NCI-H524 (cell line): ENCODE measurements at places on chromosomes 11 and 22.

- no peak for DNase-seq
Observed at GRCh38 chr11:20026629-20027555, 133.4 kb downstream of the DBX1 start.

- no peak for DNase-seq
Observed at GRCh38 chr11:17631702-17632365, 84.8 kb downstream of the OTOG start.

GRCh38 chr11:71322192-71322735 lies 69.9 kb upstream of the SHANK2 start:
- no peak for DNase-seq

DNA sequence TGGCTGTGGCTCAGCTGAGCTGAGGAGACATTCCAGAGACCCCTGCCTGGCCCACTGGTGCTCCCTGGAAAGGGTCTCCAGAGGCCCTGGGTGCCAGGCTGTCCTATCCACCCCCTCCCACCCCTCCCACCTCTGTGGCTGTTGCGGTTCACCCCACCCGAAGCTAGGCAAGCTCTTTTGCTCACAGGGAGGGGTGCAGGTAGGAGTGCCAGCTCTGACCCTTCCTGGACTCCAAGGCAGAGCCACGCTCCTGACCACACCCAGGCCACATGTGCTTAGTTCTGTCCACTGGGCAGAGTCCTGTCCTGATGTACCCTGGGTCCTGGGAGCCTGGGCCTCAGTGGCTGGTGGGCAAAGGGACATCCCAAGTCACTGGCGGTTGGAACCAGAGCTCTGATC lies 16.4 kb downstream of the IL17REL start:
- no peak for DNase-seq

DNA sequence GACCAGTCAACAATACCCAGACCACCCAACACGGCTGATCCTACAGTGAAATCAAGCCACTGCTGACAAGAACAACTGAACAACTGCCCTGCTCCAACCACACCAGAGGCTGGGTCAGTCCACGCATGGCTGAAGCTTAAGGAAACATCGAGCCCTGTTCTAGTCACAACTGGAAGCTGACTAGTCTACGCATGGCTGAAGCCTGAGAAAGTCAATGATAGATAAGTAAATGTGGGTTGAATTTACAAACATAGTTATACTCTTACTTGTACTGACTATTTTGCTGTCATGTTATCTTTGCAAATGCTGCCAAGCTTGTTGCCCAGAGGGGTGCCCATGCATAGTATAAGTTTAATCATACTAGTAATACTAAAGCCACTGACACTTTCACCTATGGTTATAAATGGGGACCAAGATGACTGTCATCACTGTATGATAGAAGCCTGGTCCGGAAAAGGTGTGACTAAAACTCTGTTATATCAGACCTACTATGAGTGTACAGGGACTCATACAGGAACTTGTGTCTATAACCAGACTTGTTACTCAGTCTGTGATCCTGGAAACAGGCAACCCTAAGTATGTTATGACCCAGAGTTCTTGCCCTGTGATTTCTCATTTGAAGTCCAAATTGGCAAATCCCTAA lies 43.4 kb upstream of the GLYAT start:
- no peak for DNase-seq

DNA sequence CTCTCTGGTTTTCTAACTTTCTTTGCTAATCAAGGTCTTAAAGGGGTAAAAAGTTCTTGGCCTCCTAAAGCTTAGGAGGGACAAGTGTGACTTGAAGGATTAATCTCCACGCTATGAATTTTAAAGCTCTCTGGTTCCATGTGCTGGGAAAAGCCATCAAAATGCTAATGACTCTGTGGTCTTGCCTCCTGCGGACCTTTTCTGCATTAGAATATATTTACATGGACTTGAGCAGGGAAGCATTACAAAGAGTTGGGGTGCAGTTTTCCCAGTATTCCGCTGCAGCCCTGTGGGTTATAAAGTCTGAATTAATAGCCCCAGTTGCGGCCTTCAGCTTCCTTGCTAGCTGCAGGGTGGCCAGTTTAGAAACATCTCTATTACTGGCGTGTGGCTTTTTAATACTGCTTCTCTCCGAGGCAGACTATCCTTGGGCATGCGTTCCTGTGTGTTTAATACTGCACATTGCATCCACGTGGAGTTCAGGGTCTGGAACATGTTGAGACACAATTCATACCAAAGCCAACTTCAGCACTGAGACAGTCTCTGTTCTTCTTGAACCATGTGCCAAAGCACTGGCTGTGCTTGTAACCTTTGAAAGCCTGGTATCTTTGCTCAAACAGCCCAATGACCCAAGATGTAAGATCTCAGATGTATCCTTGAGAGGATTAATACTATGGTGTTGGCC lies 27.3 kb downstream of the TSPAN18 start:
- no peak for DNase-seq

DNA sequence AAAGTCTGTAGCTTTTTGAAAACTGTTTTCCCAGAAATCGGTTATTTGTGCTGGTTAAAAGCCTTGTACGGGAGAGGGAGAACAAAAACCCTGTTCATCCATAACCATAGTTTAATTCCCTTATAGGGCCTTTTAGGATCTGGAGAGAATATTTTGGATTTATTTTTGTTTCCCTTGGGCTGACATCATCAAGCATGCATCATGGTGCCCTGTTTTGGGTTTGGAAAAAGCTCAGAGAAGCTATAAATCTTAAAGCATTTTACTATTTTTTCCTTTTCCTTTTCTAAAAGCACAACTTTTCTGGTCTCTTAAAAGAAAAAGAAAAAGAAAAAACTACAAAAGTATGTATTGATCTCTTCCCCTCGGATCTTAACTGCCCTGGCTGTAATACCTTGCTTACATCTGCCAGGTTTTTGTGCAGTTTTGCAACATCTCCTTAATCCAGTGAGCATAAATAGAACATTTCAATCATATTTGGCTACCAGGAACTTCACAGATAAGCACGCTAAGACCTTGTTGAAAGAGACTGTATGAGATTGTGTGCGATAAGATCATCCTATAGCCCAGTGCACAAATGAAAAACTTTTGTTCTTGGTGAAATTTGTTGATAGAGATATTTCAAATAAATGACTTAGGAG lies 88.0 kb downstream of the ZBTB16 start:
- no peak for DNase-seq

DNA sequence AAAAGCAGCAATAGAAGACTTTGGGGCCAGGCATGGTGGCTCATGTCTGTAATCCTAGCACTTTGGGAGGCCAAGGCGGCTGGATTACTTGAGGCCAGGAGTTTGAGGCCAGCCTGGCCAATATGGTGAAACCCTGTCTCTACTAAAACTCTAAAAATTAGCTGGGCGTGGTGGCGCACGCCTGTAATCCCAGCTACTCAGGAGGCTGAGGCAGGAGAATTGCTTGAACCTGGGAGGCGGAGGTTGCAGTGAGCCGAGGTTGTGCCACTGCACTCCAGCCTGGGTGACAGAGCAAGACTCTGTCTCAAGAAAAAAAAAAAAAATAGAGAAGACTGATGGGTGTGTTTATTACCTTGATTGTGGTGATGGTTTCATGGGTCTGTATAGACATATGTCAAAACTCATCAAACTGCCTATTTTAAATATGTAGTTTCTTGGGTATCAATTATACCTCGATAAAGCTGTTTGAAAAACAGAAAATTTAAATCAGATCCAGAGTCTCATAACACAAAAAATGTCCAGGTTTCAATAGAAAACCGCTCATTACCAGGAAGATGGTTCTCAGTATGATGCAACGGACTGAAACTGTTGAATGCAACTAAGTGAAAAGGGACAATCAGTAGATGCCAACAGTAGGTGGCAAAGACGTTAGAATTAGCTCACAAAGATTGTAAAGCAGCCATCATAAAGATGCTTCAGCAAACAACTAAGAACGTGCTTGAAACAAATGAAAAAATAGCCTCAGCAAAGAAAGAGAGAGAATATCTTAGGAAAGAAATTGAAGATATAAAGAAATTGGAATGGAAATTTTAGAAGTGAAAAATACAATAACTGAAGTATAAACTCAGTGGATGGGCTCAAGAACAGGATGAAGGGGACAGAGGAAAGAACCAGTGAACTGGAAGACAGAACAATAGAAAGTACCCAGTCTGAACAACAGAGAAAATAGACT lies 33.1 kb upstream of the SEPTIN5 start:
- DNase-seq: no peak

DNA sequence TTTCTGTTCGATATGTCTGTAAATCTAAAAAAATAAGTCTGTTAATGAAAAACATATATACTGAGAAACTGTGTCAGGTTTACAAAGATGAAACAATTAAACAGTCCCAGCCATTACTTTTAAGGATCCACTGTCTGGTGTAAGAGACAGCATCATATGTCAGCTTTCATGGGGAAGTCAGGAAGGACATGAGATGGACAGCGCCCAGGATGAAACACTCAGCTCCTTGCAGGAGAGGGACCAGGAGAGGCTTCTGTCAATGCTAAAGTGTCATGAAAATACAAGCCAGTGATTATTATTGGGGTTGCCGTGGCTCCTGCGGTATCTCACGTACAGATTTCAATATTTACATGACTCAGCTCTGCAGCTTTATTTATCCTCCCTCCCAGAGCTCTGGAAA lies 1524.6 kb downstream of the TBC1D22A start:
- DNase-seq: no peak

DNA sequence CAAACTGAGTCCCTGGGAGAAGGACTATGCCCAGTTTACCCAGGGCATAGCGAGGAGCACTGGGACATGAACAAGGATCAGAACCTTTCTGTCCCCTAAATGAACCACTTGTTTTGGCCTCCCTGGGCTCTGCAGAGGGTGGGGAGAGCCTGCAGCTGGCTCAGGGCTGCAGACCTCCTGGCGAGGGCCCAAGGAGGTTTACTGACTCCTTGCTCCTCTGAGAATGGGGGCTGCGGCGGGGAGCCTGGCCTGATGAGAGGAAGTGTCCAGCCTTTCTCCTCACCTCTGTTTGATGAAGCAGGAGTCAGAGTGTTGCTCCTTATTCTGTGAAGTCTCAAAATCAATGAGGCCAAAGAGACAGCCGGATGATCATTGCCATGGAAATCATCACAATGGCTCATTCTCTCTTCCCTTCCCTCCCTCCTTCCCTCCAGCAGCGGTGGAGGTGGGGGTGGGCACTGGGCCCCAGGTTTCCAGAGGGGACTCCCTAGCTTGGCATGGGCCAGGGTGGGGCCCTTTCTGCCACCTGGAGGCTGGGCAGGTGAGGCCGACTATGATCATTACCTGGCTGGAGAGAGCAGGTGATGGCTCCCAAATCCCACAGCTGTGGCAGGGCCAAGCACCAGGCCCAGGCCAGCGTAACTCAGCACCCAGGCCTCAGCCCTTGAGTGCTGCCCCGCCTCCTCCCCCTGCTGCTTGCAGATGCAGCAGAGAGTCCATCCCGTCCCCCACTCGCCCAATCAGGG lies 169.7 kb downstream of the CEP164 start:
- no peak for DNase-seq

DNA sequence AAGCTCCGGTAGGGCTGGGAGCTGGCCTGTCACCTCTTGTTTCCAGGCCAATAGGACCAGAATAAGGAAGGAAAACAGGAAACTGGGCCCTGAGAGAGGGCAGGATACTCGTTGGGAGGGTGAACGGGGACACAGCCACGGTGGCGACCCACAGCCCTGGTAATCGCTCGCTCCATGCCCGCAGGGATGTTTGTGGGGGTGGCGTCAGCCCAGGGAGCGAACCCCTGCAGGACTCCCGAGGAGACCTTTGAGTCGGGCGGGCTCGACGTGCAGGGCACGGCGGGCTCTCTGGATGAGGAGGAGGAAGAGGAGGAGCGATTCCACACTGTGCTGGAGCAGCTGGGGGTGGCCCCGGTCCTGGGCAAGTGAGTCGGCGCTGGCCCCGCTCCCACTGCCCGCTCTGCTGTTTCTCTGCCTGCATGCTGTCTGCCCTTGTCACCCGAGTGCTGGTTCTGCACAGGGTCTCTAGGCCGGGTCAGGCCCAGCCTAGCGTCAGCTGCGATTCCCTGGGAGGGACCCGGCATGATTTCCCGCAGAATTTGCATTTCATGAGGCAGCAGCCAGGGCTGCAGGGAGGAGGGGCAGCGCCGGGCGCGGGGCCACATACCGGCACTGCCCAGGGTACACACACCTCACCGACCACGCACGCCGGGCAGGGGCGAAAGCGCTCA lies 1.6 kb downstream of the CRACR2B start:
- DNase-seq: no peak

- no peak for DNase-seq
Observed at GRCh38 chr11:57240007-57240406, 3.0 kb upstream of the APLNR start.

- no peak for DNase-seq
Observed at GRCh38 chr11:38498721-38499120, 1900.7 kb upstream of the RAG2 start.

DNA sequence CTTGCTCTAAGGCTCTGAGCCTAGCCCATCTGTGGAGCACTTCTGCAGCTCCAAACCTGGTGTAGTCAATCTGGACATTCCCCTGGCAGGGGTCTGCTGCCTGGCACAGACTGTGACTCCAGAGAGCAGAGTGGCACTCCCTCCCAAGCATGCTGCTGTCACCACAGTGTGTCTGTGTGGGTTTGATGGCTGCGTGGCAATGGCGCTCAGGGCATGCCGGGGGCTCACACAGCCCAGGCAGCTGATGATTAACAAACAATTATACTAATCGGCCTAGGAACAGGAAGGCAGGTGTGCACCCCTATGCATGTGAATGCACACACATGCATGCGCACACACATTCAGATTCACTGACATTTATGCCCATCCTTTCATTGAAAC lies 9.0 kb upstream of the NECTIN1 start:
- DNase-seq: no peak

DNA sequence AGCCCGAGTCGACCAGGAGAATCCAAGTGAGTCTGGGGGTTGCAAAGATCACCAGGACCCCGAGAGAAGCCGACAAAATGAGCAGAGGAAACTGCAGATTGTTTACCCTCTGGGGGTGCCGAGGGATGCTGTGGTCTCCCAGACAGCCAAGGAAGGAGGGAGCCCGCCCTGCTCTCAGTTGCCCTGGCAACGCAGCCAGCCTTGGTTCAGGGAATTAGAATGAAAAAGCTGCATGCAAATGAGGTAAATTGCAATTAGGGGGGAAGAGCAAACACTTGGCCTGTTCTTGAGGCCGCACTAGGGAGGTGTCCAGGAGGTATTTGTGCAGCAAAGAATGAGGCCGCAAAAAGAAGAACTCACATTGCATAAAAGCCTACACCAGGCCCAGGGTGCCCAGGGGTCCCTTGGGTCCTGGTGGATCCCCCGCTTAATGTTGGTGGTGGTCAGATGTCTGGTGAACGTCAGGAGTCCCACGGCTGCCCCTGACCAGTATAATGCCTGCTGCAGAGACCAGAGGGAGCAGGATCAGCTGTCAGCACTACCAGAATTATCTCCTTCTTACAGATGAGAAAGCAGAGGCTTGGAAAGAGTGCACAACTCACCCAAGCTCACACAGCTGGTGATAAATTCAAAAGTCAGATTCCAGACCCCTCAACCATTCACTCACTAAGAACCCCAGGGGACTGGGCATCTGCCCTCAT lies 40.3 kb upstream of the ATXN10 start:
- DNase-seq: no peak

- no peak for DNase-seq
Observed at GRCh38 chr11:27913650-27914049, 194.3 kb downstream of the KIF18A start.

GRCh38 chr11:120682866-120683265 lies 171.3 kb downstream of the GRIK4 start:
- no peak for DNase-seq
